ENCODE measurements at places on chromosomes 1 and 21. TPM values are rescaled to one million over a fixed set of nuclear protein-coding genes. Genes with fewer than 3 reads are reported as not detected.

The FMO3 gene
- total RNA-seq: 0.50 TPM

The PCP4 gene
- total RNA-seq: not detected

The FCGR2B gene
- not detected for total RNA-seq

The C21orf58 gene
- total RNA-seq: 0.68 TPM

The PMF1 gene
- 21.2 TPM for total RNA-seq

The KRTAP10-2 gene
- total RNA-seq: not detected

The FCRL3 gene
- total RNA-seq: not detected

All from nasal cavity respiratory epithelium epithelial cell of viscerocranial mucosa (primary cell).